ENCODE measurements at places on chromosomes 2 and 18. TPM values are rescaled to one million over a fixed set of nuclear protein-coding genes. Genes with fewer than 3 reads are reported as not detected.

MRPL53 gene
- 16.4 TPM for total RNA-seq

GPBAR1 gene
- not detected for total RNA-seq

PPP3R1 gene
- total RNA-seq = 29.1 TPM

ATL2 gene
- 87.5 TPM for total RNA-seq

RNF125 gene
- total RNA-seq = not detected

VSNL1 gene
- total RNA-seq = not detected

GBX2 gene
- total RNA-seq = not detected

MARCO gene
- not detected for total RNA-seq

KIF5C gene
- 0.37 TPM for total RNA-seq

SLC40A1 gene
- total RNA-seq = 20.2 TPM

TIGD1 gene
- total RNA-seq = 3.3 TPM

TMEM17 gene
- total RNA-seq = 3.0 TPM

PGAP1 gene
- total RNA-seq = 11.0 TPM
